ENCODE measurements at places on chromosomes 4 and X.

DNA sequence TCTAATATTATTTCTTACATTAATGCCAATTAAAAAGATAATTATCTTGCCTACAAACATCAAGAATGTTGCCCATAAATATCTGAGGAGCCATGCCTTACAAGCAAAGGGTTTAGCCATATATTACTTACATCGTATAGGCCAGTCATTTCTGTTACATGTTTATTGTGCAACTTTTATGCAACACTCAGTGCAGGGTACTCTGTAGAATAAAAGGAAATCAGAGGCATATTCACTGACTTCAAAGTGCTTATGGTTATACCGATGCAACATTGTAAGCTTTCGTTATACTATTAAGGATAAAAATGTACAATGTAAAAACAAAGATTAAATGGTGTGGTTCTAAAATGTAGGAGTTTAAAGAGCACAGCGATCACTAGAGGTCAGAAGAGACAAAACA is 315.9 kb downstream of the PCDH10 start:
- no peak for DNase-seq

DNA sequence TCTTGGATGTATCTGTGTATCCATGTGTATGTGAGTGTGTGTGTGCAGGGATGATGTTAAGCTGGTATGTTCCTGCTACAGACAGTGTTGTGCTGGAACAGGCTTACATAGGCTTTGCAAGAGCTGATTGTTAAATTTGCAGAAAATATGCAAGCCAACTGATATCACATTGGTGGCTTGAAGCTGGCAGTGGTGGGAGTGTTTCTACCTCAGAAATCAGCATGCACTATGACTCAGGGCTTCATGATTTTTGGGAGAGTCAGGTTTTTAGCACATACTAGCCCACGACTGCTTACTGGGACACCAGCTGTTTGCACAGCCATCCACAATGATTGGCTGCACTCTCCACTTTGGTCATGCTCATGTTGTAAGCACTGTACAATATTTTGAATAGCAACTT is 261.8 kb downstream of the DHX15 start:
- no peak for DNase-seq

DNA sequence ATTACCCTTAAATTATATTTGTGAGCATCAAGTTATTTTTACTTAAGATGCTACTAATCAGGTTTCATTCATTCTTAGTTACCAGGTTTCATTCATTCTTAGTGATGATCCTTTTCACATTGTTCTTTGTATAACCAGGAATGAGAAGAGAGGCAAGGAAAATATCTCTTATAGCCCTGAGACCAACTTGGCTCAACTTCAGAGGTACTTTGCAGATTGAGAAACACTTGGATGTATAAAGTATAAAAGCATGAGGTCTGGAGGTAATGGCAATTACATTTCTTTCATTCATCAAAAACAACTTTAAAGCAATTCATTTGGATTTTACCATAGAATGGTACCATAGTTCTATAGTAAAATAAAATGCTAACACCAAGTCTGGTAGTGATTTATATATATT is 231.0 kb downstream of the PRDM5 start:
- no peak for DNase-seq

GRCh38 chrX:76454456-76454927 is 27.0 kb downstream of the MAGEE1 start:
- DNase-seq: peak; percentile 15

GRCh38 chrX:42967681-42968300 is 189.8 kb upstream of the PPP1R2C start:
- no peak for DNase-seq

DNA sequence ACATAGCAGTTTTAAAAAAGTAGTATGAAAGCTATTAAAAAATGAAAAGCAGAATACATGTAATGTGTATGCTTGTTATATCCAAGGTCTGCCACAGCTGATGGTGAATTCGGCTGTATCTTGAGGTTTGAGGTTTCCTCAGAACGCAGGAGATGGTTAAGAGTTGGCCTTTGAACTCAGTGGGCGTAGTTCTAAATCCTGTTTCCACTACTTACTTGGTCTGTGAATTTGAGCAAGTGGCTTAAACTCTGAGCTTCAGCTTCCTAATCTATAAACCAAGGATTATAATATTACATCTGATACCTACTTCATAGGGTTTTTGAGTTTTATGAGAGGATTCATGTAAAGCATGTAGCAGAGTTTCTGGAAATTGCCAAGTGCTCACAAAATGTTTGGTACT is 125.2 kb downstream of the STIM2 start:
- no peak for DNase-seq

DNA sequence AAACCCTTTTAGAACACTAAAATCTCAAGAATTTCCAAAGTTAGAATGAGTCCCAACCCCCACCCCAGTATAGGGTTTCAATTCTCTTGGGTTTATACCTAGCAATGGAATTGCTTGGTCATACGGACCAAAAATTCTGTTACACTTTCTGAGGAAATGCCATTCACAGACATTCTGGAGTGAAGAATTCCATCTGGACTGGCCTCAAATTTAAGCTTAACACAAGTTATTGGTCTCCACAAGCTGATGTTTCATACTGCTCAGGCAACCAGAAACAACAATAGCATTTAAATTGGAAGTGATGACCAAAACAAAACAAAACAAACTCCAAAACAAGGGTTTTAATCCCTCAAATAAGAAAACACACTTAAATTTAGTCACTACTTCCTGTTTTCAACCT is 51.1 kb downstream of the GPC4 start:
- no peak for DNase-seq

GRCh38 chrX:113962343-113962742 is 621.5 kb upstream of the HTR2C start:
- no peak for DNase-seq

DNA sequence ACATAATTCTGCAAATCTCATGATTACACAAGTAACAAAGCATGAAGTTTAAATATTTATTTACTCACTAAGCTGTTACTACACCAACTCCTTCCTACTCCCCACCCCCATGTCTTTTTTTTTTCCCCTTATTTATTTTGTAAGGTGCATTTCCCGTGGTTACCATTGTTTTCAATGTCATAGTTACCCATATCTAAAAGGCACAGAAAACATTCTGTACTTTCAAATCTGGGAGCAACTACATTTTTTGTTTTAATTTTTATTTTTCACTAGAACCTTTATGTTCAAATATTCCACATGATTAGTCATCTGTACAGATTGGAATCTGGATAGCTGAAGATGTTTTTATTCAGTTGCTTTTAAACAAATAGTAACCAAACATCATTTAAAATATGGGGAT is 62.8 kb downstream of the PPP3CA start:
- DNase-seq: no peak

GRCh38 chr4:104859601-104860237 is 287.0 kb upstream of the TET2 start:
- no peak for DNase-seq

DNA sequence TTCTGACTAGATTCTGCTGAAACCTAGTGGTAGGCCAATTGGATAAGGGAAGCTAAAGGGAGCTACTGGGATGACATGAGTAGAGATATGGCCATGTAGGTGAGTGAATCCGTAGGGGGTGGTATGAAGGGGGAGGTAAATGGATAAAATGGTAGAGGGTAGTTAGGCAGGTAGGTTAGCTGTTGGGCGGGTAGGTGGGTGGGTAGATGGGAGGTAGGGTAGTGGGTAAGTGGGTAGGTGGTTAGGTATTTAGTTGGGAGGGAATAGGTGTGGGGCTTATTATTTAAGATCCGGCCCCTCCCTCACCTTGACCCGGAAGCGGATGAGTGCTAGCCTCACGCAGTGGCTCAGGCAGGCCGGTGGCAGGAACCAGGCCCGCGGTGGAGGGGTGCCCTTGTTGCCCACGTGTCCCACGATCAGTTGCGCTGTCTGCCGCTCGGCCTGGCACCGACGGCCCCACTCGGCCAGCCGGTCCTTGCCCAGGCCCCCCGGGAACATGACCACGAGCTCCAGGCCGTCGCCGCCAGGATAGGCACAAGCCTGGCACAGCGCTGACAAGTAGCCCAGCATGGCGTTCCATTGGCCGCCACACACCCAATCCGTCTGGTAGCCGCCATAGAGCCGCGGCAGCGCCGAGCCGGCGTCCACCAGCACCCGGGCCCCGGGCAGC is 725 bp downstream of the FAM120C start:
- DNase-seq: peak; percentile 24

DNA sequence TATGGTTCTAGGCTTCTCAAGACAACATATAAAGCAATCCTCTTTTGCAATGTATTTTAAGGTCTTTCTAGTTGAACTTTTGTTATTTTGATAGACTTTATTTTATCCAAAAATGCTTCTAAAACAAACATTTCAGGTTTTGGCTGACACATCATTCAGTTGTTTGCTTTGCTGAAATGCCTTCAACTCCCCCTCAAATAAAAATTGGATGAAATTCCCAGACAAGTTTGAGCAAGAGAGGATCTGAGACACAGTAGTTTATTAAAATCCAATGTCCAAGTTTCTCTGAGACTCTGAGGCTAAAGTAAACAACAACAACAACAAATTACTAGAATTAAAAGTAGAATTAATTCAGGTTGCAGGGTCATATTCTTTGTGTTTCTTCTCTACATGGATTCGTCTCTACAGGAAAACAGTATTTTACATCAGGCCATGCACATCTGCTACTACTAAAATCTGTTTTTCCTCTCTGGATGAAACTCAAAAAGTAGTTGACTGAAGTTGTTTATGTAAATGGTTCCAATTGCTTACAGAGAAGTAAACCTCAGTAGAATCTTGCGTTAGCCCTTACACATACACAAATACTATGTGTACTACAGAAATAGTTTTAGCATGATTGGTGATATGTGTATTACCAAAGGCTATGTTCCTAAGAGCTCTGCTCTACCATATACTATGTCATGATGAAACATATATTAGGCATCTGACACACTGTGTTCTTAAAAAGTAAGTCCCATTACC is 64.9 kb downstream of the PRSS12 start:
- DNase-seq: no peak

- DNase-seq: no peak
These were observed 127.1 kb downstream of the FBXO8 start for GRCh38 chr4:174156239-174156826.

GRCh38 chr4:23818097-23818885 is 71.6 kb downstream of the PPARGC1A start:
- DNase-seq: peak; percentile 55
